ENCODE measurements at places on chromosomes 1 and 21.
A peak's percentile ranks its signal among the peaks of the same experiment; 100 is the strongest.

- DNase-seq = no peak
Observed at GRCh38 chr1:193448682-193449461, 262.5 kb upstream of the B3GALT2 start.

GRCh38 chr1:4825800-4826450 lies 171.5 kb downstream of the AJAP1 start:
- DNase-seq = no peak

DNA sequence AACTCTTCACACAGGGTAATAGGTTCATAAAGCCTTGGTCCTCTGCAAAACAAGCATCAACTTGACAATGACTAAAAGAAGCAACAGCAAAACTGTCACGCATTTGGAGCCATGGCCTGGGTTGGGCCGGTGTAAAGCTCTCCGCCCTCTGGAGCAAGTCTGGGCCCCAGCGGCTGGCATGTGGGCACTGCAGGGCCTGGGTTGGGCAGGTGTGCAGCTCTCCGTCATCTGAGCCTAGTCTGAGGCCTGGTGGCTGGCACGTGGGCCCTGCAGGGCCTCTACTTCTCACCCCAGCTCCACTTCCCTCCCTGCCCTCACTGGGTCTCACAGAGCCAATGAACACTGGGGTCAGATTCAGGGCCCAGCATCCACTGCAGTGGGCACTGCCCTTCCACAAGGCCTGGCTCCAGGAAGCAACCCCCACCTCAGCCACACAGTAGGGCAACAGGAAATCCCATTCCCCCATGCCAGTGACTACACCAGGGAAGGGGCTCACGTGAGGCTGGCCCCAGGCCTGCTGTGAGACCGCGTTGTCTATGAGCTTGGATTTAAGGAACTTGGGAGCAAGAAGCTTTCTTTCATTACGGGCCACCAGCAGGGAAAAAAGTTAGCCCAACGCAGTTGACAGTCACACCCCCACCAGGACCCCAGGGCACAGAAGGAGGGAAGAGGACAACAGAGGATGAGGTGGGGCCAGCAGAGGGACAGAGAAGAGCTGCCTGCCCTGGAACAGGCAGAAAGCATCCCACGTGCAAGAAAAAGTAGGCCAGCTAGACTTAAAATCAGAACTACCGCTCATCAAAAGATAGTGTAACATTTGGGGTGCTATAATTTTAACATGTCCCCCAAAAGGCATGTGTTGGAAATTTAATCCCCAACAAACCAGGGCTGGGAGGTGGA lies 52.7 kb downstream of the NPHP4 start:
- no peak for DNase-seq

- DNase-seq = no peak
Observed at GRCh38 chr1:43945674-43946235, 995 bp upstream of the IPO13 start.

DNA sequence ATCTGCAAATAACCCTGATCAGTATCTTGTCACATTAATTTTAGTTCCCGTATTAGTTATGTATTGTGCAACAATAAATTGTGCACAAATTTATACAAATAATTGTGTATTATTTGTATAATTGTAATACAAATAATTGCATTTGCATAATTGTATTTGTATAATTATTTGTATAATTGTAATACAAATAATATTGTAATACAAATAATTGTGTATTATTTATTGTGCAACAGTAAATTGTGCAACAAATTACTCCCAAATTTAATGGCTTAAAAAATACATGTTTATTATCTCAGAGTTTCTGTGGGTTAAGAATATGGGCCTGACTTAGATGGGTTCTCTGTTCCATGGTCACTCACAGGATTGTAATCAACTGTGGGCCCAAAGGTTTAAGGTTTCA lies 86.2 kb upstream of the SAMSN1 start:
- no peak for DNase-seq

GRCh38 chr1:84297546-84298244 lies 3.8 kb upstream of the SAMD13 start:
- no peak for DNase-seq

GRCh38 chr1:29722598-29722997 lies 486.3 kb downstream of the PTPRU start:
- no peak for DNase-seq

DNA sequence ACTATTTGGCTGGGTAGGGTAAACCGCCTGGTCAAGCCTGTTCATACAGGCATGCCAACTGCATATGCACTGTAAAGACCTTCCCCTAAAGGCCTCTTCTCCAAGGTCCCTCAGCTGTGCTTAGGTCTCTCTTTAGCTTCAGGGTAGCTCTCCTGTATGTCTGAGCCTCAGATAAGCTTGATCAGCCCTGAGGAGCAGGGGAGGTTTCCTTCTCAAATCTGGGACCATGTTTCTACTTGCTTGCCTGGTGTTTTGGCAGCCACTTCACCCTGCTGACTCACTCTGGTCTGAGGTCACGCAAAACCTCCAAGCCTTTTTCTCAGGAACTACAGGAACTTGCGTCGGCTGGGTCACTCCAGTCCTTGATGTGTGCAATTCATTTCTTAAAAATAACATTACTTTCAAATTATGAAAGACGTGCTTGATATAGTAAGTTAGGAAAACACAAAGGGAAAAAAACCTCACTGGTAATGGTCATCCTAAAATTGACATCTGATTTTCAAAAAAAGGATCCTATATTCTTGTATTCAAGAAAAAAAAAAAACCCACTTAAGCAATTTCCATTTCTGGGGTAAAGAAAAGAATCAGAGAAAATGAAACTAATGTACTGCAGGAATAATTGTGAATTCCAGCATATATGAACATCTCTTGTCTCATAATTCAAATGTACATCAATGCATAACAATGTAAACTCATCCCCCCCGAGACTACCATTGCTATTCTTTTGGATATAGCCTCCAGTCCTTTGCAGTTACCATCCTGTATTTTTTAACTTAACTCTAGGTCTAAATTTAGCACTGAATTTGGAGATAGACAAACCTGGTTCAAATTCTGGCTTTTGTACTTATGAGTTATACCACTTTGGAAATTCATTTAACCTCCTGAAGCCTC lies 24.8 kb upstream of the RNF19B start:
- DNase-seq = no peak

DNA sequence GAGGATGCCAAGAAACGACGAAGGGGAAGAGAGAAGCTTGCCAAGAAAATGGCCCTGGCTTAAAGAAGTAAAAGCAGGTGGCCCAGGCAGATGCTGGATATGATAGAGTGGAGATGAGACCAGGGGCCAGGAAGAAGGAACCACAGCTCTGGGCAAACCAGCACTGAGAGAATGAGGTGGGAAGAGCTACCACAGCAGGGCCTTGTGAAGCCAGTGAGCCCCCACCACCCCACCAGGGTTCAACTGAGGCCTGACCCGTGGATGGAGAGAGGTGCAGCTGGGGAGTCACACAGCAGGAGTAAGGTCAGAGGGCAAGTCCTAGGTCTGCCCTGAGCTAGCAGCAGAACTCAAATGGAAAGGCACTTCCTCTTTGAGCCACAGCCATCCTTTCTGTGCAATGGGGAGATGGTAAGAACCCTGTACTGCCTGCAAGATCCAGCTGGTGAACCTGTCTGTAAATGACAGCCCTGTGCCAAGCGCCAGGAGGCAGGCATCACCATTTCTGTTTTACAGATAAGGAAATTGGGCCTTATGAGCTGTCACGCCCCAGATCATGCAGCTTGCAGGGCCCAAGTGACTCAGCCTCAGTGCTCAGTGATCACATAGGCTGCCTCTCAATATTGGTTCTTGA lies 8.5 kb downstream of the SH3BGRL3 start:
- peak; percentile 29 for DNase-seq

- no peak for DNase-seq
Observed at GRCh38 chr1:64579767-64580166, 109.8 kb downstream of the CACHD1 start.

DNA sequence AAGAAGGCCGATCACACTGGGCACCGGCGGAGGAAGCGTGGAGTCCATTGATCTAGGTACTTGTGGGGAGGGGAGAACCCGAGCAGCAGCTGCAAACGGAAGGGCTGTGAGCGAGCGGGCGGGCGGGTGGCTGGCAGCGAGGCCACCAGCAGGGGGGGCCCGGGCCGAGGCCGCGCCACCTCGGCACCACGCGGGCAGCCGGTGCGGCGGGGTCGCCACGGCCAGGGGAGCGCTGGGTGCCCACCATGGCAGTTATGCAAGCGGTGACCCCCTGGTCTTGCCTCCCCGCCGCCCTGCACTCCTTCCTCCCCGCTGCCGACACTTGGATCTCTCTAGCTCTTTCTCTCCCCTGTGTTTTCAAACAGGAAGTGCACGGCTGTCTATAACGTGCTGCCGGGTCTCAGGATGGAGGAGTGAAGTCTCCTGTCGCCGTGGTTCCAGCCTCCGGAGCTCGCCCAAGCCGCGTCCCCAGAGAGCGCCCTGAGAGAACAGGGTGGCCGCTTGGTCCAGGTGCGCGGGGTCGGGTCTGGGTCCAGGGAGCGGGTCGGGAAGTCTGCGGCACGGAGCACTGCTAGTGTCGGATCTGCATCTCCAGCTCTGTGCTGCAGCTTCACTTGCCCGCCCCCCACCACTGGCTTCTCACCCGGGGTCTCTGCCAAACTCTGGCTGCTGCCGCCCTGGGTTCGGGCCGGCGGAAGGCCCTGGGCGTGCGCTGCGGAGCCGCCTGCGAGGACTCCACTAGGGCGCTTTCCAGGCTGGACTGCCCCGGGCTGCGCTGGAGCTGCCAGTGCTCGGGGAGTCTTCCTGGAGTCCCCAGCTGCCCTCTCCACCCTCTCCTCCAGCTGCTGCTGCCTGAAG lies 22.7 kb downstream of the LRRC8D start:
- DNase-seq = peak; percentile 68

DNA sequence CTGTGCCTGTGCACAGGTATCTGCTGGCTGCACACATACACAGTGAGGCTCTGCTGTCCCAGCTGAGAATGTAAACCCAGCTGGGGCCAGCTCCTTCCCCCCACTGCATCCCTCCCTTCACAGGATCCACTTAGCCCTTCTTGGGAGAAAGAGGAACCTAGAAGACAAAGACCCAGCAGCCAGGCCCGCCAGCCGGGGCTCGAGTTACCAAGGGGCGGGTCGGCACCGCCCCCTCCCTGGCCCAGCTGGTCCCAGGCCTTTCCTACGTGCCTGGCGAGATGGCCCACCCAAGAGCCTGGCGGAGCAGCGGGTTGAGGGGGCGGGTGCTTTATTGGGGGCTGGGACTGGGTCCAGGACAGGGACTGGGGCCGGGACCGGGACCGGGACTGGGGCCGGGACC lies 2.1 kb downstream of the SH3BGRL3 start:
- DNase-seq = no peak

- peak; percentile 19 for DNase-seq
Observed at GRCh38 chr1:243946946-243947345, 96.9 kb upstream of the AKT3 start.

DNA sequence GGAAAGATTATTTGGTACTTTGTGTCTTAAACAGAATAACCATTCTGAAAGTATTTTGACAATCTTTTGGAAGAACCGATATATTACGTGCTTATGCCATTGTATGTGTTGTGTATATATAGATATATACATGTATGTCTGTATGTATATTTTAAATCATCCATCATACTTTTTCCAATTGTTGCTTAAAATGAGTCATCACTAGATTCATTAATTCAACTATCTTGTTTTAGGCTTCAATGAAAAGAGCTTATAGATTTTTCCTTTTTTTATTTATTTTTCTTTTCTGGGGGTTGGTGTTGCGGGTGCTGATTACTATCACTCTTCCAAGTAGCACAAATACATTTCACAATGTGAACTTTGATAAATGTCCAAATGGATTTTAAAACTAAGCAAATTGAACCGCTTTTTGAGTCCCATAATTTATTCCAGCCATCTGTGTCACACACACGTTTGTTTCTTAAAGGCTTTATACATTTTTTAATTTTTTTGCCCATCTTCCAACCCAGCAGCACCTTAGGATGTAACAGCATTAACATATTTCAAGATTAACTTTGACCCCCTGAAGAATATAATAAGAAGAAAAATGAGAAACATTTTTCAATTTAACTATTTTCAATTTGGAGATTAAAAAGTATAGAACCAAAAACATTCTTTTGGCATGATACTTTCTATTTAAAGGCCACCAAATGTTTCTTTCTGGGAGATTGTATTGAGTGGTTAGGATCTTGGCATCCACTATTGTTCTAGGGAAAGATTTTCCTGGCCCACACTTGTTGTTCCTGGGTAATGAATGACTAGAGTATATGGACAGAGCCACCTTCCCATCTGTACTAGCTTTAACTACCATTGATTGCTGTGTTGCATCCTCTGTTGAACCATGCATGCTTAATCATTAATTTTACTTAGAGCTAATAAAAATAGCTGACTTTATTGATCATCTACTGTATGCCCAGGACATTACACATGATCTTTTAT lies 9.3 kb upstream of the DPYD start:
- DNase-seq = no peak

GRCh38 chr1:246398126-246398813 lies 108.8 kb downstream of the SMYD3 start:
- no peak for DNase-seq

DNA sequence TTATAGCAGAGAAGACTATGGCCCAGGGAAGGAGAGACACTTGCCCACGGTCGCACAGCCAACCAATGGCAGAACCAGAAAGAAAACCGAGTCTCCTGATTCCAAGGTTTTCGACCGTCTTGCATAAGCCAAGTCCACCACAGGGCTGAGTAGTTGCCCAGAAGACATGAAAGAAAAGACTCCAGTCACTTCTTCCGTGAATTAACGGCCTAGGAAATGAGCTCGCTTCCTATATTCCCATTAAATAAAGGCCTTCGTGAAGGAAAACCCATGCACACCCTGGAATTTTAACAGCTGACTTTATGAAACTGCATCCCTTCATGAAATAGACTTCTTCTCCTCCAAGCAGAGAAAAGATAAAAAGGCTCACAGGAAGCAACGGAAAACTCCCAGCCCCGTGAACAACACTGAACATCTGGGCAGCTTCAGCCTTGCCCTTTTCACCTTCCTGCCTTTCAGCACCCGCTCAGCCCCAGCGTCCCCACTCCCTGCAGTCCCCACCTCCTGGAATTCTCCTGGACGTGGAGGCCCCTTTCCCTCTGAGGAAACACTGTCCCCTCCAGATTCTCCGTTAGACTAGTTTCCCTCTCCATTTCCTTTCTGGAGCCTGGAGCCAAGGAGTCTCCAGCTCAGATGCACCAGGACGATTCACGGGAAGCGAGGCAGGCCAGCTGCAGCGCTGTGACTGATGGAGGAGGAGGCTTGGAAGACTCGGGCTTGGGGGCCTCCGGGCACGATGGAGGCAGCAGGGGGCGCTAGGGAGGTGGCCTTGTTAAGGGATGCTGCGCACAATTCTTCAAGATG lies 2.7 kb upstream of the MYOC start:
- DNase-seq = peak; percentile 4

- DNase-seq = no peak
Observed at GRCh38 chr1:73813236-73813635, 384.7 kb downstream of the LRRIQ3 start.

DNA sequence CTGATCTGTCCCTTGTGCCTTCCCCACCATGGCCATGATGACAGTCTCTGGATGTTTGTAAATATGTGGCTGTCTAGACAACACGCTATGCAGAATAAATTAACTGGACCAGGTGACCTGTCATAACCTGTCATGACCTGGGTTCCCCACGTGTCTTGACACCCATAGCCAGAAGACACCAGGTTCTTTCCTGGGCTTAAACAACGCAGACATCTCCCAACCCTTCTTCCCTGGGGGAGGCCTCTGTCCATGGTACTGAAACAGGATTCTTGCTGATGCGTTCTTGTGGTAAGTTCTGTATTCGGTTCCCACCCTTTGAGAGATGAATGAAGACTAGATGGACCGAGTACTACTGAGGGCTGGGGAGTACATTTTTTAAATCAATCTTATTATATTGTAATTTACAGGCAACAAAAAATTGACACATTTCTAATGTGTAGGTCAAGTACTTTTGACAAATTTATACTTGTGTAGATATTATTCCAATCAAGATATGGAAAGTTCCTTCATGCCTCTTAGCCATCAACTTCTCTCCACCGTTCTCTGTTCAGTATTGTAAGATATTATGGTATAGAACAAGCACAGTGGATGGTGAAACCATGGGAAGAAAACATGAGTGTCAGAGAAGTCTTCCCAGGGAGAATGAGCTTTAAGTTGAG lies 738.8 kb downstream of the PTPRU start:
- DNase-seq = no peak

Measured in stimulated activated naive CD4-positive, alpha-beta T cell (primary cell).